ENCODE measurements at places on chromosomes 5 and 9. TPM values are rescaled to one million over a fixed set of nuclear protein-coding genes. Genes with fewer than 3 reads are reported as not detected.

DNA sequence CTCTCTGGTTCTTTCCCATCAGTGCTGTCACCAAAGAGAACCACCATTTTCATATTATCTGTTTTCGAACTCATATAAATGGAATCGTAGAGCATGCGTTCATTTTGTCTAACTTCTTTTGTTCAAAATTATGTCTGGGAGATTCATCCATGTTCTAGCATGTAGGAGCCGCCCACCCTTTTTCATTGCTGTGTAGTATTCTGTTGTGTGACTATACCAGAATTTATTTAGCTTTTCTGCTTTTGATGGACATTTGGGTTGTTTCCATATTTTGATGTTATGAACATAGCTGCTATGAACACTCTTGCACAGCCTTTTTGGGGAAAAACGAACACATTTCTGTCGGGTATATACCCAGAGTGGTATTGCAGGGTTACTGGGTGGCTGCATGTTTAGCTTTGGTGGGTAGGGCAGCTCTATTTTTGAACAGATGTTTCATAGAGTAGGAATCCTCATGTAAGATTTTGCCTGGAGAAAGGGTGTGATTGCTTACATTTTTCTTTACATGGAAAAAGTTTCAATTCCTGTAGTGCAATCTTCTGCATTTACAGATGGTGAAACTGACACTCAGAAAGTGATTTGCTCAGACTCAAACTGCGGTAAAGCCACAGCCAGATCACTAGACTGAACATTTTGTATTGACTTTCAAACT lies 100.2 kb upstream of the IL12B start:
- no peak overlapping the region for H3K4me3 ChIP-seq
- H3K27ac ChIP-seq, result no peak overlapping the region
- H3K27me3 ChIP-seq, result peaks cover 32% of the 10 kb centered on the region

Gene SEMA6A
- not detected for total RNA-seq

Gene SLC27A6
- total RNA-seq, result not detected

Gene UGT3A2
- not detected for total RNA-seq

DNA sequence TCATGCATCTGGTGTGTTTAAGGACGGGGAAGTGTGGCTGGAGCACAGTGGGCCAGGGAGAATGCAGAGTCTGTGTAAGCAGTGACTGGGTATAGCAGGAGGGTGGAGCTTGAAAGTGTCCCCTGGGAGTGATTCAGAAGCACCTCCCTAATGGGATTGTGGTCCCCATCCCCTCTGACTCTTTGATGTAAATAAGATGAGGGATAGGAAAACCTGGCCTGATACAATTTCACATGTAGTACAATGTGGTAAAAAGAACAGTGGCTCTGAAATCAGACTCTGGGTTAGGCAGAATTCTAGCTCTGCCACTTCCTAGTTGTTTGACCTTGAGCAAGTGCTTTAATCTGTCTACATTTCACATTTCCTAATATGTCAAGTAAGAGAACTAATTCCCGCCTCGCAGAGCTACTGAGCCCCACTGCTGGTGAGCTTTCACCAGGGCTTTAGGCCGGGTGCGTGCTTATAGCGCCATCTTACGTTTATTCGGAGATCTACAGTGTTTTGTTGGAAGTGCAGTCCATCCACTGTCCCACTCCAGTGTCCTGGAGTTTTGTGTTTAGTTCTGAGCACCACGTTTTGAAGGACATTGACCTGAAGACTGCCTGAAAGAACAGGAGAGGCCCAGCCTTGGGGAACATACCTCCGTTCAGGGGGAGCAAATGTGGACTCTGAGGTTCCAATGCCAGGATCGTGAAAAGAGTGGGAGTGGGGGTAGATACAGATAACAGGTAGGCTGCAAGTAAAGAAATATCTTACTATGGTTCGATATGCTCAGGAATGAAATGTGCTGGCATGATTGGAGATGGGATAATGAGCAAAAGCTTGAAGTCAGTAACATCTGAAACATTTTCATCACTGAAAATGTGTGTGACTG lies 51.2 kb upstream of the TESK1 start:
- H3K4me3 ChIP-seq, result no peak overlapping the region
- H3K27ac ChIP-seq, result no peak overlapping the region
- no peaks in the 10 kb centered on the region for H3K36me3 ChIP-seq
- no peaks in the 10 kb centered on the region for H3K27me3 ChIP-seq

Gene SLC25A2
- total RNA-seq, result 0.16 TPM

- H3K4me3 ChIP-seq, result no peak overlapping the region
- no peak overlapping the region for H3K27ac ChIP-seq
- peaks cover 7% of the 10 kb centered on the region for H3K27me3 ChIP-seq
- H3K36me3 ChIP-seq, result no peaks in the 10 kb centered on the region
- DNase-seq, result no peak
Measured at GRCh38 chr9:99387431-99387830, 165.3 kb downstream of the SEC61B start.

Gene TAL2
- not detected for total RNA-seq

- no peak overlapping the region for H3K4me3 ChIP-seq
- peaks cover 13% of the 10 kb centered on the region for H3K4me1 ChIP-seq
Measured at GRCh38 chr5:61357745-61358144, 25.7 kb downstream of the ZSWIM6 start.

DNA sequence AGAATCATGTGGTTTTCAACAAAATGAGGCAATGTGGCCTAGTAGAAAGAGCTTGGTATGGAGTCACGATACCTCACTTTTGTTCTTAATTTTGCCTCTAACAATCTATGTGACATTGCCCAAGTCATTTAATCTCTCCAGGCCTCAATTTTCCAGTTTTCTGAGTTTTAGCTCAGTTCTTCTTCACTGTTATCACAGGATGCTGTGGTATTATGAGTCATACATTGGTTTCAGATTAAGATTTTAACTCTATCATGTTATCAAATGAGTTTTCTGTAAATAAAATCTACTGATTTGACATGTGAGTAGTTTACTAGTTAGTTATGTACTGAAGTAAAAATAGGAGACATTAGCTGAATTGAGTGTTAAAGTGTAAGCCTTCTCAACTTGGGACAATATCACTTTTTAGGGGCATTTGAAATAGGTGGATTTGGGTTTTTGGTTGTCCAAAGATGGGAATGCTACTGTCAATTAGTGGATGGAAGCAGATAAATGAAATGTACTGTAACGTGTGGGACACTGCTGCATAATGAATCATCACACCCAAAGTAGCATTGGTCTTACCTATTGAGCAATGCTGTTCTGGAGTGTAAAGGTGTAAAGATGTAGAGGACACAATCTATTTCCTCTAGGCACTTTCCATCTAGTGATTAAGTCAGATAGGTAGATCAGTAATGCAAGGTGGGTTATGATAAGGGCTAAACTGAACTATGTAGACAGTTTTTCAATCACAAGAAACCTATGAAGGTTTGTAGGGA lies 73.3 kb downstream of the NNT start:
- H3K4me3 ChIP-seq, result no peak overlapping the region
- no peak for DNase-seq
- H3K4me1 ChIP-seq, result peaks cover 4% of the 10 kb centered on the region
- H3K27me3 ChIP-seq, result no peaks in the 10 kb centered on the region
- H3K36me3 ChIP-seq, result peaks cover 22% of the 10 kb centered on the region

GRCh38 chr5:148723143-148723542 lies 68.8 kb upstream of the HTR4 start:
- no peak overlapping the region for H3K4me3 ChIP-seq
- peaks cover 31% of the 10 kb centered on the region for H3K27me3 ChIP-seq
- DNase-seq, result no peak

Gene DNLZ
- 25.4 TPM for total RNA-seq

DNA sequence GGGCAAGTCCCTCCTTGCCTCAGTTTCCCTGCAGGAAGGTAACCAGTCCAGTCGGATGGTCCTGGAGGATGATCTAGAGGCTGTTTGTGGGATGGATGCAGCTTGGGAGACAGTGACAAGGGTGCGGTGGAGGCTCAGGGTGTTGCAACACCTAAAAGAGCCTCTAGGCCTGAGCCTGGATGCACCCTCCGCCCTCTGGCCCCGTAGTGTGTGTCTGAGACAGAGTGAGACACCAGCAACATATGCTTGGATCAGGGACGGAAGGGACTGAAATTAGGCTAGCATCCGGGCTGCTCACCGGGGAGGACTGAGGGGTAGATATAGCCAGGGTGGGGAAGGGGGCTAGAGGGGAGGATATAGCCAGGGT lies 1.1 kb downstream of the CRAT start:
- peak overlapping the region; percentile 77 for H3K4me3 ChIP-seq
- no peaks in the 10 kb centered on the region for H3K27me3 ChIP-seq
- no peaks in the 10 kb centered on the region for H3K36me3 ChIP-seq
- H3K27ac ChIP-seq, result peak overlapping the region; percentile 24
- no peak for DNase-seq

Gene DDX46
- 75.2 TPM for total RNA-seq

DNA sequence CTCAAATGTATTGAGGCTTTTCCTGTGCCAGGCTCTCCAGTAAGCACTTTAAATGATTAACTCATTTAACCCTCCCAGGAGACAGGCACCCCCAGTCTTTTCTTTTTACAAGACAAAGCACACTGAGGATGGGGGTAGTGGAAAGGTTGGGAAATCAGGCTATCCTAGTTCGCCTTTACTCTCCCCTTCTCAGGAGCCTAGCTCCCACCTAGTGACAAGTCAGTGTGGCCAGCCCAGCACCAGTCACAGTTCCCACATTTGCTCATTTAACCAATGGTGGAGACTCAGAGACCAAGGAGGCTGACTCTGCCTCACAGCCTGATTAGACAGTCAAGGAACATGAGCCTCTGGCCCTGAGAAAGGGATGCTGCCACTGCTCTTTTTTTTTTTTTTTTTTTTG lies 3.5 kb downstream of the ALDH7A1 start:
- H3K27ac ChIP-seq, result no peak overlapping the region
- peaks cover 9% of the 10 kb centered on the region for H3K4me1 ChIP-seq
- DNase-seq, result no peak
- H3K36me3 ChIP-seq, result no peaks in the 10 kb centered on the region
- peaks cover 24% of the 10 kb centered on the region for H3K27me3 ChIP-seq
- no peak overlapping the region for H3K4me3 ChIP-seq
